ENCODE measurements at places on chromosomes 16 and 17. TPM values are rescaled to one million over a fixed set of nuclear protein-coding genes. Genes with fewer than 3 reads are reported as not detected.

DLX3 gene
- total RNA-seq: not detected

DNA sequence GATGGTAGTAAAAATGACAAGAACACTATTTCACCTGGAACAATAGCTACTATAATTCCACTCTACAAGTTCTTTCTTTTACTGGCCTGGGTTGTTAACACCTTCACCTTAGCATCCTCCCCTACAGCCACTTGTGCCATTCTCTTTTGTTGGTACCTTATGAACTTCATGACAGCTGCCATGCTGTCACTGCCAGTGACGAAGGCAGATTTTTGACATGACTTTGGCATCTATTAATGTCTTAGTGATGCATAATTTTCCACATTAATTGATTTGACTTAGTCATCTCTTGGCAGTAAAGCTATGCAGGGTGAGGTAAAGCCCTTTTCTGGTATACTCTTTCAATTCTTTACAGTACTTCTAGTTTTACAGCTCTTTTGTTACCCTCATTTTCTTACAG lies 207.9 kb downstream of the TANC2 start:
- DNase-seq: no peak

- DNase-seq: no peak
These were observed 39.0 kb downstream of the YWHAE start for GRCh38 chr17:1360975-1361374.

FA2H gene
- total RNA-seq: not detected

DNA sequence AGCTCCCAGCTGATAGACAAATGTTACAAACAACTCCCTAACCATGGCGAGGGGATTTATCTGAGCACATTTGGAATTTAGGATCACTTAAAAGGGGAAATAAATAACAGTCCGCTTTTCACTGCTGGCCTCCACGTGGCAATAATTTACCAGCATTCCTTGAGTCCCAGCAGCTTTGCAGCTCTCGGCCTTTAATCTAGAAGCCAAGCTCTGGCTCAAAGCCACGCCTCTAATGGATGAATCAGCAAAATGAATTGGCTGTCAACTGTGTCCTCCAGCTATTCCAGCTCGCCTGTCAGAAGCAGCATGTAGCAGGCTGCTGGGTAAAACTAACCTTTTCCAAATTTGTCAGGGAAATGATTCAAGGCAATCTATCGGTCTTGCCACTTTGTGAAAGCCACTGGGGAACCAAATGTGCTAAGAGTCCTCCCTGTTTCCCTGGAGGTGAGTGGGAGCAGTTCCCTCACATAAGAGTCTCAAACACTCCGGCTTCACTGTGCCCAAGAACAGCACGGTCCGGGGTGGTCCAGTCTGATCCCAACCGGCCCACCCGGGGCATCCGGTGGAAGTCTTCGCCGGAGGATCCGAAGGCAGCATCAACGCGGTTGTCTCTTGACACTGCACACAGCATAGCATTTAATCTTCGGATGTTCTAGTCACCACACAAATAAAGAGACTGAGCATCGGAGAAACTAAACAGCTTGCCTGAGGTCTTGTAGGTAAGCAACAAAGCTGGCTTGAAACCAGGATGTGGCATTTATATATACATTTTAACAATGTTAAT lies 143.3 kb downstream of the PARN start:
- peak; percentile 86 for DNase-seq

- no peak for DNase-seq
These were observed 114.7 kb downstream of the BCAS3 start for GRCh38 chr17:60792250-60792898.

DNA sequence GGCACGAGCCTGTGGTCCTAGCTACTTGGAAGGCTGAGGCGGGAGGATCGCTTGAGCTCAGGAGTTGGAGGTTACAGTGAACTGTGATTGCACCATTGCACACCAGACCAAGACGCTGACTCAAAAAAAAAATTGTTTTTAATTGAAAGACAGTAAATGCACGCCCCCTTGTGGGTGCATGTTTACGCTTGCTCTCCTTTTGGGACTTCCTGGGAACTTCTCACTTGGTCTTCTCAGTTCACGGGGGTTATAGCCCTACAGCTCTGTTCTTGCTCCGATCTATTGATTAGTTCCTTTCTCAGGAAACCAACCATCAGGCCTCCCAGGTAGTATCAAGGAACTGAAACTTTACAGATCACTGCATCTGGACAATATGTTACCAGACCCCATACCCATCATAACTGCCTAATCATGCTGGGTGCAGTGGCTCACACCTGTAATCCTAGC lies 14.2 kb upstream of the RIPOR1 start:
- DNase-seq: peak; percentile 68

DNA sequence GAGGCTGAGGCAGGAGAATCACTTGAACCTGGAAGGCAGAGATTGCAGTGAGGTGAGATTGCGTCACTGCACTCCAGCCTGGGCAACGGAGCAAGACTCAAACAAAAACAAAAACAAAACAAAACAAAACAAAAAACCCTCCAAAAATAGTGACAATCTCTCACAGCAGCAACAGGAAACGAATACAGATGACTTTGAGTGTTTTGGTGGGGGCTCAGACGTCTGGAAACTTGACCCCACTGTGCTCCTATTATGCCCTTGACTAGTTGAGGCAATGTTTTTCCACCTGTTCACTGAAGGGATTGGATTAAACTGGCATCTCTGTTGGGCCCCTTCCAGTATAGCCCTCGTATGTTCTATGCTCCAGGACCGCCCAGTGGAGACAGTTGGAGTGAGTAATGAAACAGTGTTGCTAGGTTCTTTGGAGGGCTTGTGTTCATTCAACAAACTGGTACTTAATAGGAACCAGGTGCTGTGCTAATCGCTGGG lies 167.0 kb downstream of the UTP18 start:
- no peak for DNase-seq

HOXB4 gene
- 1.2 TPM for total RNA-seq

TNFRSF13B gene
- not detected for total RNA-seq

- DNase-seq: no peak
These were observed 50.4 kb upstream of the ERN1 start for GRCh38 chr17:64180089-64181073.

PIK3R5 gene
- total RNA-seq: not detected

- DNase-seq: peak; percentile 88
These were observed 22.8 kb downstream of the ANKFN1 start for GRCh38 chr17:56176091-56176490.

DNA sequence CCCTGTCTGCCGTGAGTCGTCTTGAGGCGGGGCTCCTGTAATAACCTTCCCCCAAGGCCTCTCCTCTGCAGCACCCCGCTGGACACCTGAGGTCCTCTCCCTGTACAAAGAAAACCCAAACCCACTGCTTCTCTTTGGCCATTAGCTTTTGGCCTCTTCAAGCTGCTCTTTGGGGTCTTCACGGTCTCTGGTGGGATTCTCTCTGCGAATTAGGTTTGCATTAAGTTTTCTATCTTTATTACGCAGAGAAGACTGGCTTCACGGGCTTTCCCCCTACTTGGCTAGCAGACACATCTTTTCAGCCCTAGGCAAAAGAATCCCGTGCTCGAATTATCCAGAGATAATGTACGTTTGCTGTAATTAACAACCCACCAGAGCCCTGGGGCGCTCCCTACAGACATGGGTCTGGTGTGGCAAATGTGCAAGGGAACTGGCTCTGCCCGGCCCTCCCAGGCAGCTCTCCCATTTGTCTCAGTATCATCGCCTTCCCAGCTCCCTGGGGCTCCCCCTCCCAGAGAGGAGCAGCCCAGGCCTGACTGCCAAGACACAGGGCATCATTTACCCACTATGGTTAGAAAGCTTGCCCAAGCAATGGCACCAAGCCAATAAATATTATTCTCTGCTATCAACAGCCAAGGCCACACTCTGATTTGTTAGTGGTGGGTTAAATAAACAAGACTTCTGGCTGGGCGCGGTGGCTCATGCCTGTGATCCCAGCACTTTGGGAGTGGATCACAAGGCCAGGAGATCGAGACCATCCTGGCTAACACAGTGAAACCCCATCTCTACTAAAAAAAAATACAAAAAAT lies 24.7 kb upstream of the KLHDC4 start:
- peak; percentile 88 for DNase-seq

GRCh38 chr16:75792771-75793492 lies 66.6 kb upstream of the CPHXL start:
- DNase-seq: no peak

DNA sequence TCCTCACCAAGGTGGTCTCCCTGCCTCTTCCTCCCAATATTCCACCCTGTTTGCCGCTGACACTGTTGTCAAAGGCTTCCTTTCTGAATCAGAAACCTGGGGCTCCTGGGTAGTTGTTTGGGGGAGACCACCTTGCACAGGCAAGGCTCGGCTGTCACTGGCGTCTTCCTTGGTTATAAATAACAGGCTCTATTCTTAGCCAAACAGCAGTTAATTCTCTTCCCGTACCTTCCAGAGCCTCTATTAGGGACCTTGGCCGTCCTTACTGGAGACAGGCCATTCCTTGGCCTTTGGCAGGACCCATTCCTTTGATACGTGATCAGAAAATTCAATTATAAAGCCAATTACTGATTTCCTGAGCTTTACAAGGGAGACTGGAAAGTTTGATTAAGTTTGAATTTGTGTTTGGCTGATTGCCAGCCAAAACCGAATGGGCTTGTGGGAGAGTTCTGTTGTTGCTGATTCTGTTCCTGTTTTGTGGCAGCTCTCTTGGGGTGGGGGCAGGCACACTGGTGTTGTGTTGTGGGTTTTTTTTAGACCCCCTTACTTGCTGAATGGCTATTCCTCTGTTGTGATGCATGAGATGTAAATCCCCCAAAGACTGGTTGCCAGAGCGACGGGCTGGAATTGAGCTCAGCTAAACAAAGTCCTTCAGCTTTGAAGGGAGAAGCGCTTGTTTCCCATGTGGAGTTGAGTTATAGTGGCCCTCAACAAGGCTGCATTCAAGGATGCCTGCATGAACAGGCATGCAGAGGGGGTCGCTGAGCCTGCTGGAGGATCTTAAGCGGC lies 104.6 kb downstream of the GNAO1 start:
- DNase-seq: no peak

EPX gene
- not detected for total RNA-seq

DNA sequence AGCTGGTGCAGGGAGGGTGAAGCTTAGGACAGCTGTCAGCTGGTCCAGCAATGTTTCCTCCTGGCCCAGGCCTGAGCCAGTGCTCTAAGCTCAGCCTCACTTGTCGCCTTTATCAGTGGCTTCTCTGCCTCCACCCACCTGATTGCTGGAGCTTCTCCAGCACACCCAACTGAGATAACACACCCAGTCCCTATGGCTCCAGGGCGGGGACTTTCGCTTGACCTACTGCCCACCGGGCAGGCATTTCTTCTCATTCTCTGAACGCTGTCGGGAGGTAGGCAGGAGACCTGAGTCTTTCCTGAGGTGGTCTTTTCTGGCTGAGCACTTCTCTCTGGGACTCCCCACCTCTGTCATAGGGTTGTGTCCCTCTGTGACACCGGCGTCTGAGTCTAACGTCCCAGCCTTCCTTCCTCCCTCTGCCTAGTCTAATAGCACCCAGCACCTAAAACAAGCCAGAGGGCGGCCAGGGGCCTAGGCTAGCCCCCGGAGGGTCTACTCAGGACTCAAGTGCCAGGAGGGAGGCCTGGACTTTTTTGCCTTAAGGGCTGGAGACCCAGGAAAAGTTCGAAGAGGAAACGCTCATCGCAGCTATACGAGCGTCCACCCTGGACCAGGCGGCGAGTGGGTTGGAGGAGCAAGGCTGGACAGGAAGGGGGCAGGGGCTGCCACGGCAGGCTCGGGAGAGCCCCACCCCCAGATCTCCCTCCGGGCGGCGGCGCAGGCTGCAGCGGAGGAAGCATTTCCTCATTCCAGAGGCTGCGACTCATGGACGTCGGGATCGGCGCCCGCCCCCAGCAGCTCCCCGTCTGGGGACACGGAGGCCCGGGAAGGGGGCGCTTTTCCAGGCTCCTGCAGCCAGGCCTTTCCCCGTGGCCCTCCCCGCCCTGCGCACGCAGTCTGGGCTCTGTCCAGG lies 756 bp downstream of the TAX1BP3 start:
- peak; percentile 95 for DNase-seq

GRCh38 chr17:45339646-45340605 lies 23.1 kb upstream of the MAP3K14 start:
- DNase-seq: no peak

- DNase-seq: peak; percentile 85
These were observed 45.4 kb downstream of the STH start for GRCh38 chr17:46044286-46044928.

DNA sequence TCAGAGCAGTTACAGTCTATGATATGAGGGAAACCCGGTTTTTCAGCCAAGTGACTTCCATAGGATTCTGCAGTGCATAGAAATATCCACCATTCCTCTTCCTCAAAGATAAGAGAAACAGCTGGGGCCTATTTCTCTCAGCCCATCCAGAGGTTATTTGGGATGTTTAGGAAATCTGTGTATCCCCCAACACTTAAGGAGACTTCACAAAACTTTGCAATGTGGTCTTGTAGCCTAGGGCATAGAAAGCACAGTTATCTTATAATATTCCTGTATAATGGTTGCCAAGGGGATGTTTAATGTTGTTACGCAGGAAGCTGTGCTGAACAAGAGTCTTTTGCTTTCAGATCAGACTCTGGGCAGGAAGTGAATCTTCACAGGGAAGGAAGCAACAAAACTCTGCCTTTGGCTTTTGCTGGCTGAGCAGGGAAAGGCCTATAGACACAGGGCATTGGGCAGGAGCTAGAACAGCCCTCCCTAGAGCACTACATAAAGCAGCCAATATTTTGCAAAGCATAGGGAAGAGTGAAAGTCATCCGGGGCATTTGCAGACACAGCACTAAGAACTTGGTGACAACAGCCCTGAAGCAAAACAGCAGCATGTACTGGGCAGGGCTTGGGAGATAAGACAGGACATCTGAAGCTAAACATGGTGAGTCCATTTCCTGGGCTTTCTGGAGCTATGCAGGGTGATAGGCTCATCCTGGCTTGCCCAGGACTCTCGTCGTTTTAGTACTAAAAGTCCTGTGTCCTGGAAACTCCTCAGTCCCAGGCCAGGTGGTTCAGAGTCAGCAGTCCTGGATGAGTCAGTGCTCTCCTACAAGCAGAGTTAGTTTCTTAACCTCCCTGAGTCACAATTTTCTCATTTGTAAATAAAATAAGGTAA lies 18.7 kb upstream of the BEAN1 start:
- DNase-seq: peak; percentile 46

PRAC2 gene
- not detected for total RNA-seq

GRCh38 chr16:50153596-50154419 lies 702 bp downstream of the TENT4B start:
- DNase-seq: peak; percentile 47

Measured in SJSA1 (cell line).